ENCODE measurements at places on chromosomes 13 and 19.

- DNase-seq: no peak
Observed at GRCh38 chr19:44315883-44316282, 11.1 kb upstream of the ZNF235 start.

GRCh38 chr19:15702534-15702930 lies 25.3 kb upstream of the OR10H2 start:
- no peak for DNase-seq

- peak; percentile 80 for DNase-seq
Observed at GRCh38 chr19:53537521-53538377, at the start of gene ZNF331. Gene ZNF331, plus strand, starts transcription at chr19:53538145. Its CDS starts 31,232 bp downstream, at chr19:53569377.

GRCh38 chr19:7916103-7916954 lies 1.7 kb downstream of the TGFBR3L start:
- DNase-seq: peak; percentile 75

DNA sequence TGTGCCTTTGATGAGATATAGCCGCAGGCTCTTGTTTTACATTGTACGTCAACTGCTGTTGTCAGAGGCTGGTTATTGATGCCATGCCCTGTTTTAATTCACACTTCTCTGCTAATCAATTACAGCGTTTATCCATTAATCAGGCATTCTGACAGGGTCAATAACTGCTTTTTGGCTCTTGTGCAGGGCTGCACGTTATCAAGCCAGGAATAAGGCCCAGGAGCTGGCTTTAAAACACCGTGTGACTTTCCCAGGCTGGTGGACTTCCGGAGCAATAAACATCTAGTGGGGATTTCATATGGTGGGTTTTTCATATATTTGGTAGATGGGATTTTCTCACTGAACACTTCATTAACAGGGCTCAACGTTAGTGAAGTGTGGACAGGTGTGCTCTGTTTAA lies 221.7 kb downstream of the TM9SF2 start:
- DNase-seq: no peak

DNA sequence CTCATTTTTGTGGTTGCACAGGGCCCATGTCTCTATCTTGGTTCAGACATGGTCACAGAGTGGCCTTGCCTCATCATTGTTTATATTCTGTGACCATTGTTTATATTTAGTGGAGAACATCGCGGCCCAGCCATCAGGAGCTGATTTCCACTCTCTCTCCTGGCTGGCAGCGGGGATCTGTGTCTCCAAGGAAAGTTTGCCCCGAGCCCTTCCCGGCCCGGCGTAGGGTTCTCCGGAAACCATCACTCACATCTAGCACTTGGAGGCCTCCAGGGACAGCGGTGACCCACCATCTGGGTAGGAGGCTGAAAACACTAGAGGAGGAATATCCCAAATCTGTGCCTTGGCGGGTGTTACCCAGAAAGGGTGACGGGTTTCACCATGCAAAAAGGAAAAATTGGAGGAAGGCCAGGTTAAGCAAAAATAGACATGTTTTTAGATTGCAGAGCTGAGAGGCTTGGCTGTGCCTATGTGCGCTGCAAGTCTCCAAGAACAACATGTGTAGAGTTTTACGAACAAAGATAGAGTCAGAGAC lies 726 bp upstream of the ZNF358 start:
- no peak for DNase-seq

DNA sequence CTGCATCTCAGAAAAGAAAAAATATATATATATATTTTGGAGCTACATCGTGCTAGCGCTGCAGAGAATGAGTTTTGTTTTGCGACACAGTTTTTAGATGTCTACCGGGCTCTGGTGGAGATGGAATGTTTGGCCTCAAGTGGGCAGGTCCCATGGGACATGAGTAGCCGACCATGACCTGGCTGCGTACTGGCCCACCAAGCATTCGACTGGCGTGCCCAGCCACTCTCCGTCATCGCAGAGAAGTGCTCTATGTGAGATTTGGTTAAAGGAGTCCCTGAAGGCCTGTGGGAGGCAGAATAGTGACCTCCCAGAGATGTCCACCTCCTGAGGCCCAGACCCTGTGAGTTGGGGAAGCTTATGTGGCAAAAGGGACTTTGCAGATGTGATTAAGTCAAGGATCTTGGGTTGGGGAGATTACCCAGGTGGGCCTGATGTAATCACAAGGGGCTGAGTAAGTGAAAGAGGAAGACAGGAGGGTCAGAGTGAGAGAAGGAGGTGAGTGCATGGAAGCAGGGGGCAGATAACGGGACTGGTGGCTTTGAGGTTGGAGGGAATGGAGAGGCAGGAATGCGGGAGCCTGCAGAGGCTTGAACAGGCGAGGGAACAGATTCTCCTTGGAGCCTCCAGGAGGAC lies 821 bp upstream of the LILRB4 start:
- DNase-seq: no peak

DNA sequence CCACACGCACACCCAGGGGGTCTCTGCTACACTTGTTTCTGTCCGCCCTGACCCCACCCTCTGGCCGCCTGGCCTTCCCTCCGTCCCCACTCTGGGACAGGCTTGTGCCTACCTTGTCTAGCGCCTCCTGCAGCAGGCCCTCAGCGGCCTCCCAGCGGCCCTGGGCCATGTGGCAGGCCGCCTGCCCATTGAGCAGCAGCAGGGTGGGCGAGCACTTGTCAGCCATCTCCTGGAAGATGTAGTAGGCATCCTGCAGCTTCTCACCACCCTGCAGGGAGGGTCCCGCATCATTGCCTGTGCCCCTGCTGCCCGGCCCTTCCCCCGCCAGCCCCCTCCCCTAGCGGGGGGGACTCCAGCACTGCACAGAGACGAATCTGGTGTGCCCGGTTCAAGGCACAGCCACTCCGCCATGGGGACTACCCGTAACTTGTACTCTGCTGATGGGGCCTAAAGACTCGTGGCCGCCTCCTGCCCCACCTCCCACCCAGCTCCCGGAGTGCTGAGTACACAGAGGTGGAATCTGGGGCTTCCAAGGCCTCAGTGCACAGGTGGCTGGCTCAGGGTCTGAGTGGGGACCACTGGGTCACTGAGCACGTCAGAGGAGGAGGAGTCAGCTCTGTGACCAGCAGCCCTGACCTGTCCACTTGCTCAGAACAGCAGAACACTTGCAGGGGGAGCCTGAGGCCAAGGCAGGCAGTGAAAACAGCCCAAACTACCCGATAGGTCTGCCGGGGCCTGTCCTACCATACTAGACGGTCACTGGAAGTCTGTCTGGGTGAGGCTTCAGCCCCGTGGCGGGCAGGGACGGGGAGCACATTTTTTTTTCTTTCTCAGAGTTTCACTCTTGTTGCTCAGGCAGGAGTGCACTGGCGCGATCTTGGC lies 7.4 kb upstream of the CERS1 start:
- DNase-seq: no peak

- no peak for DNase-seq
Observed at GRCh38 chr13:28705461-28706083, 13.2 kb downstream of the SLC46A3 start.

- DNase-seq: no peak
Observed at GRCh38 chr19:35666251-35666913, at the start of gene UPK1A. Gene UPK1A, plus strand, starts transcription at chr19:35666517. Its CDS starts 296 bp downstream, at chr19:35666813.

- DNase-seq: peak; percentile 77
Observed at GRCh38 chr19:2663920-2664571, 38.4 kb downstream of the GNG7 start.

- DNase-seq: no peak
Observed at GRCh38 chr19:13026462-13027370, 31.4 kb downstream of the NFIX start.

DNA sequence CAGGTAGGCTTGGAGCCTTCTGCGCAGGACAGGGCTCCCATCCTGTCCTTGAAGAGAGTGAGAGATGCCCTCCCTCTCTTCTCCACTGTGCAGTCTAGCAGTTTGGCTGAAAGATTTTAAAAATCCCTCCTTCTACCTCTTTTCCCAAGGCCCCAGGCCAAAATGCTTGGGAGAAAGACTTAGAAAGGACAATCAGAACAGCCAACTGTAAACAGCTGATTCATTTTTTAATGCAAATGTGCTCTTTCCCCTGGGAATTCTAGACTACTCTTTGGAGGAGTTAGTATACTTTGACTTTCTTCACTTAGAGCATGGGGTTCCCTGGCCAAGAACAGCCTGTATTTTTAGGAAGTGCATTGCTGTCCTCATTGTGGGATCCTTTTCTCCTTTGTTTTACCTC lies 398.9 kb downstream of the GPC6 start:
- DNase-seq: no peak

DNA sequence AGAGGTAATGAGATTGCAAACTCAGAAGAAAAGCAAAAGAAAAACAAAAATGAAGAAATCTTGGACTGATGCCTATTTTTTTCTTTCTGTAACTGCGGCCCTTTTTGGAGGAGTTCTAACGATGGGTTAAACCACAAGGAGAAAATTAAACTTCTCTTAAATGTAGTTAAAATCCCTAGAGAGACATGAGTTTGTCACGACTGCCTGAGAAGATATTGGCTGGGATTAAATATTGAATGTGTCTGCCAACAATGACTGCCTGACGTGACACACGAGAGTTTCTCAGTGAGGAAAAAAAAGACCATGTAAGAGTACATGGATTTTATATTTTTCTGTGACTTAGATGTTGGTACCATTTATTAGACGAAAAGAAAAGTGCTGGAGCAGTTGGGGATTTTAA lies 1013.4 kb downstream of the PCDH9 start:
- DNase-seq: no peak

DNA sequence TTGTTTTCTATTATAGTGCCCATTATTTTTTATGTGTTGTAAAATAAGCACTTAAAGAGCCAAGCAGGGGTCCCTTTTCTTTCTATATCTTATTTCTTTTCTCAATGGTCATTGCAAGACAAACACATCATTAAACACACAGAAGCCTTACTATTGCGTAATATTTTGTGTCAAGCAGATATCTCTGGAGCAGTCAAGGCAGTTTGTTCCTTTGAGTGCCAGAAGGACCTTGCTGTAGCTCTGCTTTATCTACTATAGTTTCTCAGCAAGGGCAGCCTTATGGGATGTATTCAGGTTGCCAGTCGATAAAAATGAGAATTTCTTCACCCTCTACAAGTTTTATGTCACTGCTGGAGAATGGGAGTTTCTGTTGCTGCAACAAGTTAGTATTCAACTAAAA lies 319.3 kb downstream of the TDRD3 start:
- DNase-seq: no peak

All from GM13977 (cell line).